ENCODE measurements at places on chromosomes 4 and X.

DNA sequence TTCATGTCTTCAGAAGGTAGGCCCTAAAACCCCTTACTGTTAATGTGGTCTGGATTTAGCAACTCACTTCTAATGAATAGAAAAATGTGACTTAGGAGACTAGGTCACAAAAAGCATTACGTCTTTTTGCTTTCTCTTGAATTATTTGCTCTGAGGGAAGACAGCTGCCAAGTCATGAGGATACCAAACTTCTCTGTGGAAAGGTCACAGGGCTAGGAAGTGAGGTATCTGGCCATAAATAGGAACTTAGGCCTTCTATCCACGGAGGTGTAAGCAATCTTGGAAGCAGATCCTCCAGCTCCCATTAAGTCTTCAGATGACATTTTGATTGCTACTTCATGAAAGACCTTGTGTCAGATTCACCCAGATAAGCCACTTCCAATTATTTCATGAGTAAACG, 120.6 kb downstream of the JADE1 start:
- no peak for DNase-seq

DNA sequence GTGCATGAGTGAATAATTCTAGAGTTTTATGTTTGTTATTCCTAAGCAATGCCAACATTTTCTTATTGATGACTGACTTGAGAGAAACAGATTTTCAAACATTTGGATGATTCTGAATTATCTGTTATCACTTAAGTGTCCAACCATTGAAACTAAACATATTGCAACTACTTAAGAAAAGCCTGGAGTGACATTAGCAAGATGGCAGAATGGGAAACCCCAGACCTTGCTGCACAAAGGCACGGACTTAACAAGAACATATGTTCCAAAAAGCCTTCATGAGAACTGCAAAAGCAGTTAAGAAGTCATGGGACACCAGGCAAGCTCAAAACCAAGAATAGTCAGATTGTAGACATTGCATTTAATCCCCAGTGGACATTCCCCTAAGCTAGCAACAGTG, 215.1 kb downstream of the DCHS2 start:
- no peak for DNase-seq

GRCh38 chrX:31333165-31333831, 261.5 kb upstream of the FTHL17 start:
- no peak for DNase-seq

- DNase-seq: no peak
Observed at GRCh38 chr4:1366371-1367229, 19.6 kb downstream of the UVSSA start.

DNA sequence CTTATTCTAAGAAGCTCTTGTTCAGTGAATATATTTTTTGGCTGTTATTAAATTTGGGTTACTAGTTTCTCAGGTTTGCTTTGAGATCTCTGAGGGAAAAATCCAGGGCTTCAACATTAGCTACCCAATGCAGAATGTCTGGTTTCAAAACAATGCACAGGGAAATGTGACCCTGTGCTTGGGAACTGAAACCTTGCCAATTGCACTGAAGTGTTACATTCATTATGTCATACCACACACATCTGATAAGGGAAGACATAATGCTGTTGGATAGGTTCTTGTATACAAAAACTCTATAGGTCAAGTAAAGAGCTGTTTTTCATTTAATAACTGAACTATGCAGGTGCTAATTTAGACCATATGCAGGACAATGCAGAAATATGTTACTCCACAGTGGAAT, 345.3 kb upstream of the BMP3 start:
- DNase-seq: no peak

DNA sequence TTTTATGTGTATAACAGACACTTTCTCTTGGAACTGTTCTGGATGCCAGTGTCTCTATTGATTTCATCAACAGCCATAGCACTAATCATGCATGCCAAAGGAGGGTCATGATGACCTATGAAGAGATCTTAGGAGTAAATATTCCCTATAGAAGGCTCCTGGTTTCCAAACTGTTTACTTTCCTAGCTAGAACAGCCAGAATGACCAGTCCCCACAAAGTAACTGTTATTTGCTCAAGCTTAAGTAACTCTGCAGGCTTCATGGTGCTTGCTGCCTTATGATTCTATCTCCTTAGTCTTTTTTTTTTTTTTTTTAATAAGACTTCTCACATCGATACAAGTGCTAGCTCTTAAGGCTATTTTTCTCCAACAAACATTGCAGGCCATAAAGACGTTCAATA, 12.4 kb downstream of the S100G start:
- no peak for DNase-seq

DNA sequence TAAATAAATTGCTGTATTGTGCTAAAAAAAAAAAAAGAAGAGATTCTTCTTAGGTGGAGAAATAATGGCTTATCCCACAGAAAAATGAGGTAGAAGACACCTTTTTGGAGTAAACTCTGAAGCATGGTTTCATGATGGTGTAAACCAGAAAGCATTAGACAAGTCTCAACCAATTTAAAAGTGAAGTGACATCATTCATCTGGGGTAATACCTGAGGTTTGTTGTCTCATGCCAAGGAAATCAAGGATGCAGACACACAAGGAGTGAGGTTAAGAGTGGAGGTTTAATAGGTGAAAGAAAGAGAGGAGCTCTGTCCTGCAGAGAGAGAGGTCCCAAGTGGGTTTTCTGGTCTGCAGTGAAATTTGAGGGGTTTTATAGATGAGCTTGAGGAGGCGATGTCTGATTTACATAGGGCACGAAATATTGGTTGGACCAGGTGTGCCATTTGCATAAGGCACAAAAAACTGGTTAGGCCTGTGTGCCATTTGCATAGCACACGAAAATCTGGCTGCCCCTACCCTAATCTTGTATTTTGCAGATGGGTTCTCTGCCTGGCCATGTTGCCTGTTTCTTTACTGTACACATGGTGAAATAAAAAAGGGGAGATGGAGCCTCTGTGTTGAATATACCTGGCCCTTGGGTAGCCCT, 25.0 kb upstream of the CWH43 start:
- no peak for DNase-seq

- no peak for DNase-seq
Observed at GRCh38 chrX:44915361-44915868, 42.4 kb downstream of the KDM6A start.

DNA sequence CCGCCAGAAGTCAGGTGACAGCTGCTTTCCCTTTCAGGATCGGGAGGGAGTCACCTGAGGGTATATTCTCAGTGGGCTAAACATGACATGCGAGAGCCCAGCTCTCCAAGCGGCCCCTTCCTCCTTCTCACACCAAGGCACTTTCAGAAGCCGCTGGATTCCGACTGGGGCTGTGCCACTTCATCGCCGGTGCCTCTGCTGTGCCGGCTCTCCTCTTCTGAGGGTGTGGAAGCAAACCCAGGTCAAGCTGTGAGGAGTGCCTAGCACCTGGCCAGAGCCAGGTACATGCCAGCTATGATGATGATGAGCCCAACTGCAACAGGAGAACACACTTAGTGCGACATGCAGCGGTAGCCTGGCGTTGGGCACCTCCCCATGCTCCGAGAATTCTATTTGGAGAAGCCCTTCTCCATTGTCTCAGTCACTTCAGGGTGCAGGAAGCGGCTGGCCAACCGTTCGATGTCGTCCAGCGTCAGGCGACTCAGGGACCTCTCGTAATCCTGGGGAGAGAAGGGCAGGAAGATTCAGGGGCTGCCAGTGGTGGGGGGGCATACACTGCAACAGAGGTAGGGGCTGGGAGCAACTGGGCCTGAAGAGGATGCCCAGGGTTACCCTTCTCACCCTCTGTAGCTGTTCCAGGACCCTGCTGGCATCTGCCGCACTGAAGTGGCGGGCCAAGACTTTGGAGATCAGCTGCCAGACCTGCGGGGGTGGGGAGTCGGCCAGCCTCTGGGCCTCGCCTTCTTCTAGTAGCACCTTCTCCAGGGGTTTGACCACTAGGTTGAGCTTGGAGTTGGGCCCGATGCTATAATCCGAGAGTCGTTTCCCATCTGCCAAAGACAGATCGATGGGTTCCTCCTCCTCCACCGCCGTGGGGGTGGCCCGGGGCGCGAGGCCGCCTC, 1.0 kb downstream of the UBL4A start:
- no peak for DNase-seq

- no peak for DNase-seq
Observed at GRCh38 chrX:79366556-79366872, 620 bp downstream of the ITM2A start.

GRCh38 chrX:54085666-54086065, 41.4 kb upstream of the PHF8 start:
- no peak for DNase-seq

GRCh38 chr4:79249881-79250503, 75.9 kb downstream of the NAA11 start:
- no peak for DNase-seq

GRCh38 chr4:173436771-173437265, 37.9 kb upstream of the SCRG1 start:
- no peak for DNase-seq

- no peak for DNase-seq
Observed at GRCh38 chr4:146458594-146458993, 63.1 kb downstream of the SLC10A7 start.

DNA sequence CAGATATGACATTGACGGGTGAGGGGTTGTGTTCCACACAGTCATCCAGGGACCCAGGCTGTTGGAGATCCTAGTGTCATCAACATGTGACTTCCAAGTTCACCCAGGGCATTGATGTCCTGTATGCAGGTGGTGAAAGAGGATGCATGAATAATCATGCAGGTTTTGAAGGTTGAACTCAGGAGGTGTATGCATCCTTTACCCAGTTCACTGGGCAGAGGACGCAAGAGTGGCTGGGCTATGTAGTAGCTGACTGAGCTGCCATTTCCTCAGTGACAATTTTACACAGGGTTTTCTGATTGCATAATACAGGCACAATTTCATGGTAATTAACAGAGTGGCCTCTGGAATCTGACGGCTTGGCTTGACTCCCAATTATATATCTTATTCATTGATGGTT, 323.0 kb downstream of the HS3ST1 start:
- DNase-seq: no peak

- DNase-seq: no peak
Observed at GRCh38 chrX:42869659-42870476, 91.9 kb upstream of the PPP1R2C start.

DNA sequence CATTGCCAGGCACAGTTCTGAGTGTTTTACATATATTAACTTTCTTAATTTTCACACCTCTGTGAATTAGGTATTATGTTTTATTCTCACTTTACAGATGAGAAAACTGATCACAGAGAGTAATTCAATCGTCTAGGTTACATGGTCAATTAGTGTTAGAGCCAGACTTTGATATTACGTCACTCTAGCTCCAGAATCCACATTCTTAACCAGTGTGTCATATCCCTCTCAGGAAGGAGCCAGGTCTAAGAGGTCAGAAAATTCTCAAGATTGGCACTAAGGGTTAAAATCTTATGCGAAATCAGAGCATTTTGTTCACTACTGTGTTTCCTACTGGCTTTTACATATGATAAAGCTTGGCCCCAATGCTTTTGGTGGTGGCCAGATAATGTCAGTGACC, 7.4 kb downstream of the DMP1 start:
- no peak for DNase-seq

DNA sequence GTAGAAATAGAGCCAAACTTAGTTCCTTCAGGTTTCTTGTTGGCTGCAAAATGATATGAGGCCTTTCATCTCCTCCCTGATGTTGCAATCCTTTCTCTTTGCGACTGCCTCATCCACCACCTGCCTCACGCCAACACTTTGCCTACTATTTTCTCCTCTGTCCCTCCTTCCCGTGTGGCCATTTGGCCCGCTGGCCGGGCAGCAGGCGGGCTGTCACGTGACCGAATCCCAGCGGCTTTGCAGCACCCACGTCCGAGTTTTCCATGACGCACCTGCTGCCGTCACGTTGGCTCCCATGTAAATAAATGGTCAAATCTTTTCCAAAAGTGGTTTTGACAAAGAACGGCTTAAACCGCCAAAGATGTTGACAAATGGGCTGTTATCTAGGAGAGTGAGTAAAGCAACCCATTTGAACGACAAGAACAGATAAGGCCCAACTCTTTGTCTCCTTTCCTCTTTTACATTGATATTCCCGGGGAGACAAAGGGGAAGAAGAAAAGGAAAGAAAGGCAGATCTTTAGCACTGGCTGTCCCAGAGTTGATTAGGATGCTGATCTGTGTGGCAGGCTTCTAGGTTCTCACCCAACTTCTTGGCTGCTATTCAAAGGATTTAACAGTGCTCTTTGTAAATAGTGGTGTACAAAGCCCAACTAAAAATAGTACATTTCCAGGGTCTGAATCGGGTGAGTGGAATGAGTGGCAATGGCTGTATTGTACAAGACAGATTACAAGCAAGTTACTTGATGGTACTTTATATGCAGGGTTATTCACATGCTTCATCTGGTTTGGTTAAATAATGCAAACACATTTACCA, 174.2 kb upstream of the JADE1 start:
- no peak for DNase-seq

GRCh38 chrX:46381630-46382029, 163.6 kb downstream of the ZNF674 start:
- no peak for DNase-seq
